ENCODE measurements at places on chromosomes 6 and 20.

DNA sequence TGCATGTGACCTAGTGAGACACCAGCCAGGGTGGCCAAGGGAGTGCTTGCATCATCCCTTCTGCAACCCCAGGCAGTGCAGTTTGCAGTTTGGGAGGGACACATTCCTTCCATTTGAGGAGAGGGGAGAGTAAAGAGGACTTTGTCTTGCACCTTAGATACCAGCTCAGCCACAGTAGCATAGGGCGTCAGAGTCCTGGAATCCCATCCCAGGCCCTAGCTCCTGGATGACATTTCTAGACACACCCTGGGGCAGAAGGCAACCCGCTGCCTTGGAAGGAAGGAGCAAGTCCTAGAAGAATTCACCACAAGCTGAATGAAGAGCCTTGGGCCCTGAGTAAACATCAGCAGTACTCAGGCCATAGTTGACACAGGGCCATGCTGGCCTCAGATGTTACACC lies 680.4 kb upstream of the IMPG1 start:
- no peaks in the 10 kb centered on the region for H3K36me3 ChIP-seq
- H3K27me3 ChIP-seq = no peaks in the 10 kb centered on the region
- H3K27ac ChIP-seq = no peak overlapping the region

DNA sequence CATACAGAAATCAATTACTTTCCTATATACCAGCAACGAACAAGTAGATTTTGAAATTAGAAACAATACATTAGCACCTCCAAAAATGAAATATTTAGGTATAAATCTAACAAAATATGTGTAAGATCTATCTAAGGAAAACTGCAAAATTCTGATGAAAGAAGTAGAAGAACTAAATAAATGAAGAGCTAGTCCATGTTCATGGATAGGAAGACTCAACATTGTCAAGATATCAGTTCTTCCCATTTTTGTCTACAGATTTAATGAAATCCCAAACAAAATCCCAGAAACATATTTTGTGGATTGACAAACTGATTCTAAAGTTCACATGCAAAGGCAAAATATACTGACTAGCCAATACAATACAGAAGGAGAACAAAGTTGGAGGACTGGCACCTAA lies 33.7 kb downstream of the PREP start:
- no peak for DNase-seq
- H3K27ac ChIP-seq = no peak overlapping the region
- H3K27me3 ChIP-seq = no peaks in the 10 kb centered on the region
- H3K36me3 ChIP-seq = peaks cover 27% of the 10 kb centered on the region
- no peaks in the 10 kb centered on the region for H3K4me1 ChIP-seq
- H3K4me3 ChIP-seq = no peak overlapping the region

DNA sequence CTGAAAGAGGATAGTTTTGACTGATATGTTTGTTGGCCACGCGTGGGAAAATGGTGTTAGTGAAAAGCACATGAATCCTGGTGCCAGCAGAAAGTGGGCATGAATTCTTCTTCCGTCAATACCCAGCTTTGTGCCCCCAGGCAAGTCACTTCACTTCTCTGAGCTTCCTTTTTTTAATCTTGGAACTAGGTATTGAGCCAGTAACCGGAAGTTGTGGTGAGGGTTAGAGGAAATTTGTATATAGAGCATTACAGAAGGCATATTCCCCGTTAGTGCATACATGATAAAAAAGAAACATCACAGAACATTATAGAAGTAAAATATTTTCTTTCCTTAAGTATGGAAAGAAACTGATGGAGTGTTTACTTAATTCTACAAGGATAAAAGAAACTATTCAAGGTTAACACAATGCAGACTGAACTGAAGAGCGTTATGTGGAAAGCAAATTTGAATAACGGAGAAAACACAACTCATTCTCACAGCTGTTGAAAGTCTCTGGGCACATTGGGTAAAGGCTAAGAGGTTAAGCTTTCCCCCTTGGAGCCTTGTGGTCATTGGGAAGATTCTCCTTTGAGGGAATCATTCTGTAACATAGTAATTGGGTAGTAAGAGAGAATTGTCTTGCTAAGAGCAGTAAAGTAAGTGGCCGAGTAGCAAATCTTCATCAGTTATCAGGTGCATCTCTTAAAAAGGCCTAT lies 223.1 kb downstream of the BCAS1 start:
- H3K27ac ChIP-seq = no peak overlapping the region
- no peak for DNase-seq
- no peaks in the 10 kb centered on the region for H3K27me3 ChIP-seq
- no peaks in the 10 kb centered on the region for H3K4me1 ChIP-seq
- no peaks in the 10 kb centered on the region for H3K36me3 ChIP-seq

GRCh38 chr6:7562769-7563168 lies 21.3 kb downstream of the DSP start:
- no peak overlapping the region for H3K4me3 ChIP-seq
- no peaks in the 10 kb centered on the region for H3K36me3 ChIP-seq
- no peaks in the 10 kb centered on the region for H3K4me1 ChIP-seq
- no peaks in the 10 kb centered on the region for H3K27me3 ChIP-seq
- H3K27ac ChIP-seq = no peak overlapping the region

- H3K36me3 ChIP-seq = no peaks in the 10 kb centered on the region
- no peaks in the 10 kb centered on the region for H3K27me3 ChIP-seq
- DNase-seq = no peak
- no peak overlapping the region for H3K4me3 ChIP-seq
- H3K27ac ChIP-seq = no peak overlapping the region
Observed at GRCh38 chr20:47097691-47098622, 203.3 kb downstream of the EYA2 start.

- no peak for DNase-seq
- H3K27me3 ChIP-seq = no peaks in the 10 kb centered on the region
- H3K27ac ChIP-seq = no peak overlapping the region
- peak overlapping the region; percentile 67 for H3K4me3 ChIP-seq
Observed at GRCh38 chr6:75935473-75935793, 137.0 kb downstream of the IMPG1 start.

DNA sequence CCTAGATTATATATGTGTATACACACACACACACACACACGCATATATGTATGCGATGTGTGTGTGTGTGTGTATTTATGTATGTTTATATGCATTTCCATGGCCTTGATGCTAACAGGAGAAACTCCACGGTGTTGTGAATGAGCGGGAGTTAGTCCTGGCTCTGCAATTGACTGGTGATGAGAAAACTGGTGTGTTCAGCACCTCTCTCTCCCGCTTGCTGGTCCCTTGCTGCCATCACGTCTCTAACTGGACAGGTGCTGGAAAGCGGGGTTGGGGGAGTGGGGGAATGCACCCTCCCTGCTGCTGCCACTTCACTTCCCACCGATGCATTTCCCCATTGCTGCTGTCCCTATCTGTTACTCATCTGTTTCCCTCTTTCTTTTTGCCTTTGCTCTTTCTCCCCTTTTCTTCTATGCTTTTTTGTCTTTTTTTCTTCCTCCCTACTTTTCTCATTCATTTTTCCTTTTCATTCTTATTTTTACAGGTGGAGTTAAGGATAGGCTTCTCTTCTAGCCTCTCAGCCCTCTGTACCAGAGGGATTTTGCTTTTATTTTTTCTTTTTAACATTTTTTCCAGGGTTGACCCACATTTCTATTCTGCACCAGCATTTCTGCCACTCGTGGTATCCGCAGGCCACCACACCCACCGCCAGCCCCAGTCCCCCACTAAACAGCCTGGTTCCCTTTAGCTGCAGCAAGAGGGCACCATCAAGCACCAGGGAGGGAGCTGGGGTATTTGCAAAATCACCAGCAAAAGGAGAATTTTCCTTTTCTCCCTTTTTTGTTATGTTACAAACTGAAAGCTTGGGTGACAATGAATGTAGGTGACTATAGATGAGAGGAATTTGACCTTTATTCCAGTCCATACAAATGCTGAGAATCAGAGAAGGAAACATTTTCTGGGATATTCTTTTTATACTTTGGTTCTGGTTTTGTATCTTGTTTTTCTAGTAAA lies 115.6 kb downstream of the TCP11 start:
- H3K27me3 ChIP-seq = no peaks in the 10 kb centered on the region
- peak overlapping the region; percentile 31 for H3K4me3 ChIP-seq
- H3K36me3 ChIP-seq = no peaks in the 10 kb centered on the region
- peak overlapping the region; percentile 75 for H3K27ac ChIP-seq

- H3K36me3 ChIP-seq = no peaks in the 10 kb centered on the region
- H3K4me1 ChIP-seq = no peaks in the 10 kb centered on the region
- H3K4me3 ChIP-seq = no peak overlapping the region
- H3K27ac ChIP-seq = no peak overlapping the region
- H3K27me3 ChIP-seq = no peaks in the 10 kb centered on the region
Observed at GRCh38 chr6:53979468-53980067, 131.7 kb upstream of the MLIP start.

- no peak overlapping the region for H3K4me3 ChIP-seq
- no peak overlapping the region for H3K27ac ChIP-seq
- H3K36me3 ChIP-seq = peaks cover under 1% of the 10 kb centered on the region
- H3K4me1 ChIP-seq = no peaks in the 10 kb centered on the region
- H3K27me3 ChIP-seq = no peaks in the 10 kb centered on the region
- DNase-seq = no peak
Observed at GRCh38 chr6:106564476-106564875, 64.8 kb downstream of the RTN4IP1 start.

DNA sequence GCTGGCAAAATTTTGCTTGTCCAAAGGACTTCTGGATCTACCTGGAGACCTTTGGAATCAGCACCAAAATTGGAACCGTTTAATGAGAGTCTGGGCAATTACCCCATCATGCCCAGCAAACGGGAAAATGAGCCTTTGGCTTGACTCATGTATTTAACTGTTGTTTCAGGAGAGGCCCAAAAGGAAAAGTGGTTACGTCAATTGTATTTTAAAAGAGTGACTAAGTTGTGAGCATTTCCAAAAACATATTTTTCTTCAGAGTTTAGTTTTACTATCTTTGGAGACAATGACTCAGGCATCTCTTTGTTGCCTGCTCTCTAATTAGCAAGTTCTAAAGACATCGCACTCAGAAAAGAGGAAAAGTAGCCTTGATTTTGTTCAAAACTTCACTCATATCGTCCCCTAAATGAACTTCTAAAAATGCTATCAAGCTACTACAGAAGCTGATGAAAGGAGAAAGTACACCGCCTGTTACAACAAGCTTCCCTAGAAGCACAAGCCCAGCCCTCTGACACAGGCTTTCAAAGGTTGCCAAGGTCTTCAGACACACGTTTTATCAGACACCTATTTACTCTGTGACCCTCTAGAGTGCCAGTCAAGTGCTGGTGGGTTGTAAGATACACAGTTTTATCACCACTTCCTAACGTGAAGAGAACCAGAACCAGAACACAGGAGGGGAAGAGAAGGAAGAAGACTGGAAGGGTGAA lies 146.2 kb downstream of the TBX18 start:
- H3K4me1 ChIP-seq = peaks cover 11% of the 10 kb centered on the region
- H3K27me3 ChIP-seq = no peaks in the 10 kb centered on the region
- no peaks in the 10 kb centered on the region for H3K36me3 ChIP-seq
- H3K4me3 ChIP-seq = peak overlapping the region; percentile 22
- peak overlapping the region; percentile 88 for H3K27ac ChIP-seq

DNA sequence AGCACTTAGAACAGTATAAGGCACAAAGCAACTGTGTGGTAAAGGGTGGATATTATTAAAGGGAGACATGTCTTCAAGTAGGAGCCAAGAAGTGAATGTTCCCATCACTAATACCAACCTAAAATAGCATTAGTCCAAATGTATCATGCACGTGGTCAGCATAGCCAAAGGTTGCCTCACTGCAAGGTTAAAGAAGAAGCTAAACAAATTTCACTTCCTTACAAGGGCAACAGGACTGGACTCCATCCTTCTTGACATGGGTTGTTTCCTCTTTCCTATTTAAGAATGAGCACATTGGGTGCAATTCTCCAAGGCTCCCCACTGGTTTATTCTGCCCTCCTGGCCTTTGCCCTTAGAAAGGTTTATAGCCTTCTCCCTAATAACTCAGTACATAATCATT lies 186.7 kb downstream of the PHACTR1 start:
- no peaks in the 10 kb centered on the region for H3K27me3 ChIP-seq
- DNase-seq = no peak
- peak overlapping the region; percentile 74 for H3K27ac ChIP-seq
- H3K36me3 ChIP-seq = no peaks in the 10 kb centered on the region

All from thoracic aorta (tissue), 2 donors.